ENCODE measurements at places on chromosomes 7 and 10. TPM values are rescaled to one million over a fixed set of nuclear protein-coding genes. Genes with fewer than 3 reads are reported as not detected.

Gene MRC1
- polyA plus RNA-seq, result 13.7 TPM

Gene CPVL
- polyA plus RNA-seq, result 21.4 TPM

Gene PNLIPRP3
- 0.17 TPM for polyA plus RNA-seq

Gene CFAP43
- 0.39 TPM for polyA plus RNA-seq

All from hindlimb muscle (tissue), 1 donor.